ENCODE measurements at places on chromosomes 13 and 19. TPM values are rescaled to one million over a fixed set of nuclear protein-coding genes. Genes with fewer than 3 reads are reported as not detected.
A peak's percentile ranks its signal among the peaks of the same experiment; 100 is the strongest.

ZNF681 gene
- total RNA-seq = 0.30 TPM

SHC2 gene
- 11.0 TPM for total RNA-seq

DNA sequence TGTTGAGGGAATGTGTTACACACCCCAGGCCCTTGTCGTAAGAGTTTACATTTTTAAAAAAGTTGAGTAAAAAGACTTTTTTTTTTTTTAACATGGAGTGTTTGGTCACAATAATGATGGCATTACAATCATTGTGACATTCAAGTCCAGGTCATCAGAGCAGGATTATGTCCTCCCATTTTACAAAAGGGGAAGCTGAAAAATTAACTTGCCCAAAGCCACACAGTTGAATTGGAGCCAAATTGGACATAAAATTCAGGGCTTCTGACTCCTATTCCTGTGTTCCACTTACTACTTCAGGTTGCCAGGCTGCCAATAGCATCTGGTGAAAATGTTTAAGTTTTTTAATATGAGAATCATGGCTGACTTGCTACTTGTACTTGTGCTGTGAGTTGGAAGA is 49.3 kb downstream of the DLEU7 start:
- no peak for DNase-seq

- DNase-seq = peak; percentile 35
These were observed 16.9 kb upstream of the CYP2S1 start for GRCh38 chr19:41175801-41176777.

DNA sequence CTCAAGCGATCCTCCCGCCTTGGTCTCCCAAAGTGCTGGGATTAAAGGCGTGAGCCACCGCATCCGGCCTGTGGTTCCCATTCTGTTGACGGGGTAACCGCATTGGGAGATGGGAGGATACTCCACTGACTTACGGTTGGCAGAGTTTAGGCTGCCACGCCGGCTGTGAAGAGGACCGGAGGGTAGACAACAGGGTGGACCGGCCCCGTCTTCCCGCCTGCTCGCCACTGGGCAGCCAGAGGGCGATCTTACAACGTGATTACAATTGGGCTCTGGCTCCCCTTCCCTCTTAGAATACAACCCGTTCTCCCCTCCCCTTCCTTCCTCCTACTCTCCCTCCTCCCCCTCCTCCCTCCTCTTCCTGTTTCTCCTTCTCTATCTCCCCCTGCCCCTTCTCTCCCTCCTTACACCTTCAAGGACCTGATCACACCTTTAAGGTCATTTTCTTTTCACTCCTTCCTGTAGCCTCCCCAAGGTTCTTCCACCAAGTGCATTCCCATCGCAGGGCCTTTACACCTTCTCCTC is 957 bp upstream of the CCDC194 start:
- peak; percentile 80 for DNase-seq

All from left ventricle myocardium superior (tissue), 1 donor.